ENCODE measurements at places on chromosomes 7 and 10. TPM values are rescaled to one million over a fixed set of nuclear protein-coding genes. Genes with fewer than 3 reads are reported as not detected.

The PTPRZ1 gene
- total RNA-seq = not detected

The PCBD1 gene
- total RNA-seq = 37.2 TPM

The ITIH5 gene
- total RNA-seq = not detected

The PCGF5 gene
- 45.9 TPM for total RNA-seq

The IKZF1 gene
- total RNA-seq = 404 TPM

The NAPEPLD gene
- total RNA-seq = 11.5 TPM

The TNPO3 gene
- 42.7 TPM for total RNA-seq

The ZP3 gene
- total RNA-seq = 9.3 TPM

The PNLIP gene
- not detected for total RNA-seq

The TMEM225B gene
- 1.3 TPM for total RNA-seq

The IDI2 gene
- not detected for total RNA-seq

DNA sequence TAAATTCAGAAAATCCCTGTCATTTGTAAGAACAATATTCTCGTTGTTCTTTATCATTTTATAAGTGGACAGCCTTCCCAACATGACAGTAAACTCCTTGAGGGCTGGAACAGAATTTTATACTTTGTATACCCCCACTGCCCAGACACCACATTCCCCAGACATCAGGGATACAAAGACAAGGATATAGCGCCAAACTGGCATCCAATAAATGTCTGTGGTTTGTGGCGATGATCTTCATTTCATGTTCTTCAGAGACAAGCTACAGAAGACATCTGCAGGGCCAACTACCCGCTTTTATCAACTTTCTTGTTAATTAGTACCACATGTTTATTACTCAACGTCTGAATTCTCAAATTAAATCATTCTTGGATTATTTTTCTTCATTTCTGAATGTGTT is 155.9 kb downstream of the ATE1 start:
- DNase-seq = no peak

GRCh38 chr7:73644688-73645286 is 20.5 kb upstream of the MLXIPL start:
- no peak for DNase-seq

GRCh38 chr10:132101529-132101928 is 35.8 kb downstream of the JAKMIP3 start:
- DNase-seq = peak; percentile 12

DNA sequence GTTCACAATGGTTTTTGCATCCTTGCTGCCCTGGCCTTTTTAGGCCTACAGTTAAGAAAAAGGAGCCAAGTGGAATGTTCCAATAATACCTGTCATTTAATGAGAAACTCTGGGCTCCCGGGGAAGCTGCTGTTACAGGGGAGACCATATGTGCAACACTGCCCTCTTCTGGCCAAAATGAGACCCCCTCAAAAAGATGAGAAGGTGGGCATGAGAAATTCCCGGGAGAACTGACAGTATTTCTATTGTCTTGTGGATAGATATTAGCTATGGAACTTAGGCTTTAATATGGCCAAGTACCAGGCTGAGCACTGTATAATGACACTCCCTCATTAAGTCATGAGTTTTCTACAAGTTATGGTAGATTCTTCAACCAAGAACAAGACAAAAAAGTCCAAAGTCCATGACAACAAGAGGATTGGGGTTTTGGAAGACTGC is 99.4 kb downstream of the CCDC3 start:
- peak; percentile 43 for DNase-seq

GRCh38 chr7:98287486-98287959 is 6.0 kb downstream of the BRI3 start:
- DNase-seq = no peak

- DNase-seq = no peak
These were observed 329.1 kb downstream of the PTPRN2 start for GRCh38 chr7:158258411-158259130.

DNA sequence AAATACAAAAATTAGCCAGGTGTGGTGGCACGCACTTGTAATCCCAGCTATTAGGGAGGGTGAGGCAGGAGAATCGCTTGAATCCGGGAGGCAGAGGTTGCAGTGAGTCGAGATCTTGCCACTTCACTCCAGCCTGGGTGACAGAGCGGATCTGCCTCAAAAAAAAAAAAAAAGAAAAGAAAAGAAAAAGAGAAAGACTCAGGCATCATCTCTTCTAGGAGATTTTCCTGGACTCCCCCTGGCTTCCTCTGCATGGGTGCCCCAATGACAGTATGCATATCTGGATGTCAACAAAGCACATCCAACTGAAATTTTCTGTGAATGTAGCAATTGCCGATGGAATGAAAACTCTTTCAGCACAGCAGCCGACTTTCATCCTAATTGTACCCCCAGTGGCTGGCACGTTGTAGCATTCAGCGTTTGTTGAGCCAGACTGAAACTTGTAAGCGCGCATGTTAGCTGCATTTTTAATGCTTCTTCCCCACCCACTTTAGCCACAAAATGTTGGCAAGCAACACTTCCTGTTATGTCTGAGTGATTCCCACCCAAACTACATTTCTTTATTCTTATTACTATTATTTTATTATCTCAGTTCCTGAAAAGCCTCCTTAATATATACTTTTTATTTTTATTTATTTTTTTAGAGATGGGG is 70.2 kb downstream of the PRTFDC1 start:
- peak; percentile 47 for DNase-seq

DNA sequence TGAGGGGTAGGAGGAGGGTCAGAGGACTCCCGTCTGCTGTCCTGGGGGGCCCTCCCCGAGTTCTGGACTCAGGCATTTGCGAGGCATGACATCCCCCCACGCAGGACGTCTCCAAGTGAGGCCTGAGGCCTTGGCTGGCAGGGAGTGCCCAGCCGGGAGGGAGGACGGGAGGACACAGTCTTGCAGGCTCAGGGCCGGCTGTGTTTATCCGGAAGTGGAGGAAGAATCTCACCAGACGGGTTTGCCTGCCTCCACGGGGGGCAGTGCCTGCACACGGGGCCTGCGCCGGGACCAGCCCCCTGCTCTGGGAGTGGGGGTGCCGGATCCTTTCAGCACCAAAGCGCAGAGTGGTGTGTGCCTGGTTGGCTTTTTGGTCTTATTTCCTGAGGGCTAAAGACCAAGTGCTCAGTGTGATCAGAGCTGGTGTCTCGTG is 10.9 kb downstream of the PWWP2B start:
- no peak for DNase-seq

GRCh38 chr7:17638727-17639126 is 301.6 kb downstream of the SNX13 start:
- DNase-seq = no peak

GRCh38 chr10:72083790-72084459 is 4.4 kb downstream of the SPOCK2 start:
- DNase-seq = peak; percentile 63

DNA sequence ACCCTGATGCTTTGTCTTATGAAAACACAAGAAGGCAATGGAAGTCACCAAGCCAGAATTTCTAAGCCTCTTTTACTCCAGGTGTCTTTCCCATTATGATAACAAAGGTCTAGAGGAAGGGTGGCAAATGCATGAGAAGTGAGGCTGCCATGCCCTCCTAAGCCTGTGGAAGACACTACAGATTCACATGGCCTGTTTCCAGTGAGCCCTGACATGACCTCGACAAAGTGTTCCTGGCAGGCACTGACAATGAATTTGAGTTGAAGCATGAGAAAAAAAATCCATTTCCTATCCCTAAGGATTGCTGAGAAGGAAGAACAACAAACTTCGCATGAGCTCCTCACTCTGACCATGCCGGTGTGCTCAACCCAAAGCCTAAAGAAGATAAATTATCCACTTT is 268.0 kb downstream of the HTR7 start:
- DNase-seq = no peak

- DNase-seq = no peak
These were observed 477.5 kb downstream of the PTPRN2 start for GRCh38 chr7:158110034-158110590.

GRCh38 chr7:150569245-150569955 is 2.2 kb downstream of the GIMAP4 start:
- DNase-seq = no peak

GRCh38 chr10:27100813-27101347 is 586 bp upstream of the ANKRD26 start:
- DNase-seq = peak; percentile 38

GRCh38 chr7:134480730-134481129 is 21.8 kb upstream of the AKR1B1 start:
- DNase-seq = no peak

DNA sequence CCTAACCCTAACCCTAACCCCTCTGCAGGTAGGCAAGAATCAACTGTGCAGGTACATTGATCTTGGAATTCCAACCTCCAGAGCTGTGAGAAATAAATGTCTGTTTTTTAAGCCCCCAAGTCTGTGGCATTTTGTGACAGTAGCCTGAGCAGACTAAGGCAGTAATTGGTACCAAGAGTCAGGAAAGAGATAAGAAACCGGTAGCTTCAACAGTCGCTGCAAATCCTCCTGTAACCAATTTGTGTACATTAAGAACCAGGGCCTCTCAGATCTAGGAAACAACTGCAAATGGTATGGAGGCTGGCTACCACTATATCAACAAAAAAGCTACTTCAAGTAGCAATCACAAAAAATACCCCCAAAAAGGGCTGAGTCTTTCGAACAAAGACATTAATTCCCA is 67.3 kb downstream of the DOCK4 start:
- DNase-seq = no peak

- DNase-seq = no peak
These were observed 53.6 kb downstream of the PARD3 start for GRCh38 chr10:34761453-34761852.

- DNase-seq = no peak
These were observed 4.6 kb downstream of the STEAP2 start for GRCh38 chr7:90216080-90216674.

- no peak for DNase-seq
These were observed 82.1 kb downstream of the UBE2H start for GRCh38 chr7:129870668-129871067.

DNA sequence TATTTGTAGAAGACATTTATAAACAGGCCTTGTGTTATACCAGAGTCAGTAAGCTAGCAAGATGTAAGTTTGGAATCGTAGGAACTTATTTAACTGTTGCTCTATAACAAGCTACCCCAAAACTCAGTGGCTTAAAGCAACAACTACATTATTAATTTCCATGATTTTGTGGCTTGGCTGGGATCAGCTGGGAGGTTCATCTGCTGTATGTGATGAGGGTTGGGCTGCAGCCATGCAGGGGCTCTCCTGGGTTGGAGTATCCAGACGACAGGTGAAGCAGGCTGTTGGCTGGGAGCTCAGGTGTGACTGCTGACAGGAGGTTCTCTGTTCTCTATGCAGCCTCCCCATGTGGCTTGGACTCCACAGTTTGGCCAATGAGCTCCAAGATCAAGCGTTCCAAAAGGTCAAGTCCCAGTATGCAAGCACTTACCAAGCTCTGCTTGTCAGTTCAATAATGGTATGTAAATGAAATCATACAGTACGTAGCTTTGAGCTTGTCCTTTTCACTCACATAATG is 52.4 kb downstream of the GPR26 start:
- no peak for DNase-seq

DNA sequence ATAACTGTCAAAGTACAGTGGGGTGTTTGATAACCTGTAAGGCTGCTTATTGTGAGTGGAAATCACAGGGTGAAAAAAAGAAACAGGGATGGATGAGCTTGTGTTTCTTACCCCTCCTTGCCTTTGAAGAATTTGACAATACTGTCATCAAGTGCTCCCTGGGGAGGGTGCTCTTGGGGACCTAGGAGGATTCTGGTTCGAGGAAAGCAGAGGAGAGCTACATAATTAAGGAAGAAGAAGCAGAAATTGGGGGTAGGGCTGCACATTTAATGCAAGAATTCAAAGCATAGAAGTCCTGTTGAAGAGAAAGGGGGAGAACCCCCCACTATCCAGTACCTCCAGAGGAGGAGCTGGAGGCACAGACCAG is 208.1 kb upstream of the PHYHIPL start:
- no peak for DNase-seq

GRCh38 chr7:156735851-156736250 is 95.3 kb downstream of the RNF32 start:
- no peak for DNase-seq

DNA sequence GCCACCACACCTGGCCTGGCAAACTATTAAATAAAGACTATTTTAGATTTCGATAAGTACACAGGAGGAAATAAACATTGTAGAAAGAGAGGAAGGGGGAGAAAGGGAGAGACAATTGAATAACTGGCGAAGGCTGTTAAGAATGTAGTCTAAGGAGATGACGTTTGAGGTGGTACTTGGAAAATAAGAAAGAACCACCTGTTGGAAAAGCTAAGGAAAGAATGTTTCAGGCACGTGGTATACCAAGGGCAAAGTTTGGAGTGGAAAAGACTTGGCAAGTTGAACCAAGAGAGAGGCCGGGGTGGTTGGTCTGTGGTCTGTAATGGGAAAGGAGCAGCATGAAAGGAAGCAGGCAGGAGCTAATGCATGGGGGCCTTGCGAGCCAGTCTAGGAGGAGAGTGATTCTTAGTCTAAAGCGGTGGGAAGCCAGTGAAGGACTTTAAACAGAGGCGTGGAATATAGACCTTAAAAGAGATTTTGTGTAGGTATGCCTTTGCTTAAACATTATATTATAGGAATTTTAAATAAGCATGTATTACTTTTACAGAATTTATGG is 9.4 kb downstream of the ING3 start:
- no peak for DNase-seq

DNA sequence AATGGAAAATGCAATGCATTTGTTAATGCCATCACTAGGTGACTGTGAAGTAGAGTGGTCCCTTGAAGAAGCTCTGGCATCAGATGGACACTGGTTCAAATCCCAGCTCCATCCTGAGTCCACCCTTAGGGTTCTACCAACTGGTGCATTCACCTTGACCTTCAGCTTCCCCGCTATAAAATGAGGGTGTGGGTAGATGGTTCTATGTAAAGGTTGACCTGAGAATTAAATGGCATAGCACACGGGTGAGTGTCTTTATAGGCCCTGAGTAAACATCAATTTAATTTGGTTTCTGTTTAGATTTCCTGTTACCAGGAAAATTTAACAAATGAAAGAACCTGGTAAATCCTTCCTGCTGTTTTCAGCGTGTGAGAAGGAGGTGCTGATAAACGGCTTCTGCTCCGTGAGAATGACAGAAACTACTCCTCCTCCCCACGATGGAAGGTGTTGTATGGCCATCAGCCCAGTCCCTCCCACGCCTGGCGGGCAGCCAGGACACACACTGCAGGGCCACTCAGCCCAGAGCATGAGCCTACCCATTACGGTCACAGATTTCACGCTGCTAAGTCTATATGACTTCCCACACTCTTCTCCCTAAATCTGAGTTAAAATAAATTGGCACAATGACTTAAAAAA is 210.1 kb downstream of the TNS3 start:
- no peak for DNase-seq

GRCh38 chr10:70763567-70763966 is 21.6 kb downstream of the TBATA start:
- no peak for DNase-seq

DNA sequence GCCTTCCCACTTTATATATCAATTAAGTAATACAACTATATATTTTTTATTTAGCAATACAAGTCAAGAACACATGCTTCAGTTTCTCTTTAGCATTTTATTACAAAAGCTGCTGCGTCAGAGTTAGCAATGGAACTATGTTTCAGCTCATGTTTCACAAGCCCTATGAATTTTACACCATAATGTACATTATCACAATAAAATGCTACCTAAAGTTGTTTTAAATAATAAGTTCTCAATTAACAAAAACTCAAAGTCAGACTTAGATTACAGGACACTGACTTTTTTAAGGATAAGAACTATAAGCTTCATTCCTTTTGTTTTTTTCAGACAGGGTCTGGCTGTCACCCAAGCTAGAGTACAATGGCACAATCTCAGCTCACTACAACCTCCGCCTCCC is 52.3 kb downstream of the EZH2 start:
- no peak for DNase-seq

Data from activated CD4-positive, alpha-beta memory T cell treated with anti-CD3 and anti-CD28 coated beads, Interleukin-2, amount 10 ng/mL, durations not matched to agents 7 days and 5 days (primary cell).